ENCODE measurements at places on chromosomes 12 and 14. TPM values are rescaled to one million over a fixed set of nuclear protein-coding genes. Genes with fewer than 3 reads are reported as not detected.

AQP6 gene
- total RNA-seq: not detected

GRCh38 chr12:104735801-104736200 is 222.3 kb downstream of the SLC41A2 start:
- no peak overlapping the region for H3K4me3 ChIP-seq
- H3K36me3 ChIP-seq: no peaks in the 10 kb centered on the region
- DNase-seq: no peak
- no peaks in the 10 kb centered on the region for H3K27me3 ChIP-seq

DNA sequence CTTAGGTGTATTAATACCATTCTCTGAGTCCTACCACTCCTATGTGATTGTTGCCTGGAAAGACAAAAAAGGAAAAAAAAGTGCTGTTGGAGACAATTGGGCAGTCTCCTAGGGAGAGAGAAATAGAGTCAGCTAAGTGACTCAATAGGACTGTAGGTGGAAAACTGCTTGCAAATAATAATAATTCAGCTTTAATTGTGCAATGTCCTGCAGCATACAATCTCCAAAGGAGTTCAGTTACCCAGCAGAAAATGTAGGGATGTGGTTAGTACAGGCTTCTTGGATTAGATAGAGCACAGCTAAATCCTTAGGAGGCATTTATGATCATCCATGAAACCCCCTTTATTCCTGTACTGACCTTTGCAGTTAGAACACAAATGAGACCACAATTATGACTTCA is 3.0 kb upstream of the SRSF9 start:
- H3K36me3 ChIP-seq: no peaks in the 10 kb centered on the region
- H3K27ac ChIP-seq: no peak overlapping the region
- no peaks in the 10 kb centered on the region for H3K27me3 ChIP-seq
- DNase-seq: no peak
- H3K4me3 ChIP-seq: no peak overlapping the region
- H3K4me1 ChIP-seq: peaks cover 5% of the 10 kb centered on the region

ABCD2 gene
- 0.12 TPM for total RNA-seq

NANOG gene
- total RNA-seq: not detected

KRT6A gene
- total RNA-seq: 1.1 TPM

DNA sequence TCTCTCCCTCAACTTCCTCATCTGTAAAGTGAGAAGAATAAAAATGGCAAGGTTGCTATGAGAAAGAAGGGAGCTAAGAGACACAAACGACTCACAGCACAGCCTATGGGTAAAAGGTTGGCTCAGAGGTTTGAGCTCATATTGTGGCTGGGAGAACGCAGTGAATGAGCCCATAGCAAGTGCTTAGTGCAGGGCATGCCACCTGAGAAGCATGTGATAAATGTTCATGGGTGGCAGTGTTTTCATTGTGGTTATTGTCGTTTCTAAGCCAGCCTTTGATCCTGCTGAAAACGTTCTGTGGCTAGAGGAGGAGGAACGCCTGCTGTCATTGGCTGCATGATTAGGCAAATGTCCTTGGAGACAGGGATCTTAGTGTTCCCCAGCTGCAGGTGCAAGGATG is 150.4 kb downstream of the KSR2 start:
- no peak overlapping the region for H3K4me3 ChIP-seq
- no peaks in the 10 kb centered on the region for H3K36me3 ChIP-seq
- no peaks in the 10 kb centered on the region for H3K4me1 ChIP-seq
- H3K27me3 ChIP-seq: no peaks in the 10 kb centered on the region
- H3K27ac ChIP-seq: no peak overlapping the region

SERPINA1 gene
- 1.2 TPM for total RNA-seq

DNA sequence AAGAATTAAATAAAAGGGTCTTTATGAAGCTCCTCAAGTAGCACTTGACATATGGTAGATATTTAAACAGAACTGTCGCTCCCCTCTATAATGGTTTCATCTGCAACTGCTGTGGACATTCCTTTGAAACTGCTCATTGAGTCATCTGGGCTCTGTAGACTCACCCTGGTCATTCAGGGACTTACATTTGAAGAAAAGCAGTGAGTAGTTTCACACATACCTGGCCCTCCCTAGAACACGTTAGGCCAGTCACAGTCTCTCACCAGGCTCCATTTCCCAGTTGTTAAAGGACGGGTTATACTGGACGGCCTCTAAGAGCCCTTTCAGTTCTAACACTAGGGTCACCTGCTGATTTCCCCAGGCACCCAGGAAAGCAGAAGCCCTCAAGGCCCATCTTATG is 217.0 kb downstream of the BCL11B start:
- no peaks in the 10 kb centered on the region for H3K36me3 ChIP-seq
- H3K27ac ChIP-seq: no peak overlapping the region
- no peaks in the 10 kb centered on the region for H3K4me1 ChIP-seq
- no peak overlapping the region for H3K4me3 ChIP-seq
- no peaks in the 10 kb centered on the region for H3K27me3 ChIP-seq
- no peak for DNase-seq

- H3K4me1 ChIP-seq: no peaks in the 10 kb centered on the region
- no peaks in the 10 kb centered on the region for H3K27me3 ChIP-seq
- DNase-seq: no peak
- no peaks in the 10 kb centered on the region for H3K36me3 ChIP-seq
- no peak overlapping the region for H3K4me3 ChIP-seq
- no peak overlapping the region for H3K27ac ChIP-seq
These were observed 67.3 kb downstream of the ZNF664 start for GRCh38 chr12:124040291-124040690.

DNA sequence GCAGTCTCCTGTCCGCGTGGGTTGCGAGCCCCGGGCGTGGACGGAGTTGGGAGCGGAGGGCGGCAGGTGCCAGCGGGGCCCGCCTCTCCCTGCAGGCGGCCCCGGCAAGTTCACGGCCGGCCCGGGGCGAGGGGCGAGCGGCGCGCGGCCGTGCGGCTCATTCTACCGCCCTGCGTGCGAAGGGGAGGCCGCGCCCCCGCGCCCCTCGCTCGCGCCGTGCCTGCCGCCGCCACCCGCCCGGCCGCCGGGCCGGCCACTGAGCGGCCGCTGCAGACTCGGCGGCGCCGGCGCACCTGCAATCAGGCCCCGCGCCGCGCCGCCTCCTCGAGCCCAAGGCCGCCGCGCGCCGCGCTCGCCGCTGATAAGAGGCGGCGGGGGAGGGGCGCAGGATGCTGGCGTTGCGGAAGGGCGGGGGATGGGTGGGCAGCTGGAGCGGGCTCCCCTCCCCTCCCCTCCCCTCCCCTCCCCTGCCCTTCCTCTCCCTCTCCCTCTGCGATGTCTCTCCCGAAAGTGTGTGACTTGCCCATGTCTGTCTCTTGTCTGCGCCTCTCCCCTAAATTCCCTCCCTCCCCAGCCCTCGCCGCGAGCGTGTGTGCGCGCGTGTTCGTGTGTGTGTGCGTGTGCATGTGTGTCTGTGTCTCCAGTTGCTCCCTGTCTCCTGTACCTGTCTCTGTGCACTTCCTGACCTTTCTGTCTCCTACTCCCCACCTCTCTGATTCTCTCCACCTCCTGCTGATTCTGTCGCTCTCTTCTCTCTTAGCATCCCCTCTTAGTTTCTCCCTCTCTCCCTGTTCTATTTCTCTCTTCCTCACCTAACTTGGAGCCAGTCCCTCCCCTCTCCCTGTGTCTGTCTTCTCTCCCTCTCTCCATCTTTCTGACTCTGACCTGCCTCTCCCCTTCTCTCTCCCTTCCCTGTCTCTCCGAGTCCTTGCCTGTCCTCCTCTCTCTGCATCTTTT is 768.1 kb upstream of the TBX3 start:
- H3K36me3 ChIP-seq: no peaks in the 10 kb centered on the region
- DNase-seq: peak; percentile 72
- peaks cover 1% of the 10 kb centered on the region for H3K4me1 ChIP-seq

- no peak for DNase-seq
- no peak overlapping the region for H3K4me3 ChIP-seq
- H3K36me3 ChIP-seq: no peaks in the 10 kb centered on the region
- no peaks in the 10 kb centered on the region for H3K27me3 ChIP-seq
These were observed 579.1 kb downstream of the SLC16A7 start for GRCh38 chr12:60174941-60175340.

- no peaks in the 10 kb centered on the region for H3K36me3 ChIP-seq
- H3K4me3 ChIP-seq: no peak overlapping the region
- H3K4me1 ChIP-seq: no peaks in the 10 kb centered on the region
These were observed 64.5 kb upstream of the DAAM1 start for GRCh38 chr14:59123975-59124374.

RTL1 gene
- 0.40 TPM for total RNA-seq

GRCh38 chr12:125124320-125124966 is 59.2 kb downstream of the AACS start:
- H3K36me3 ChIP-seq: no peaks in the 10 kb centered on the region
- no peak overlapping the region for H3K4me3 ChIP-seq
- no peaks in the 10 kb centered on the region for H3K4me1 ChIP-seq
- DNase-seq: no peak
- no peak overlapping the region for H3K27ac ChIP-seq
